ENCODE measurements at places on chromosomes 2 and 18.
A peak's percentile ranks its signal among the peaks of the same experiment; 100 is the strongest.

GRCh38 chr2:18117592-18117991 lies 239.1 kb downstream of the KCNS3 start:
- DNase-seq = no peak

GRCh38 chr18:45861926-45862325 lies 36.5 kb downstream of the SIGLEC15 start:
- DNase-seq = no peak

- DNase-seq = no peak
These were observed 889.1 kb upstream of the ZEB2 start for GRCh38 chr2:145408980-145409379.

DNA sequence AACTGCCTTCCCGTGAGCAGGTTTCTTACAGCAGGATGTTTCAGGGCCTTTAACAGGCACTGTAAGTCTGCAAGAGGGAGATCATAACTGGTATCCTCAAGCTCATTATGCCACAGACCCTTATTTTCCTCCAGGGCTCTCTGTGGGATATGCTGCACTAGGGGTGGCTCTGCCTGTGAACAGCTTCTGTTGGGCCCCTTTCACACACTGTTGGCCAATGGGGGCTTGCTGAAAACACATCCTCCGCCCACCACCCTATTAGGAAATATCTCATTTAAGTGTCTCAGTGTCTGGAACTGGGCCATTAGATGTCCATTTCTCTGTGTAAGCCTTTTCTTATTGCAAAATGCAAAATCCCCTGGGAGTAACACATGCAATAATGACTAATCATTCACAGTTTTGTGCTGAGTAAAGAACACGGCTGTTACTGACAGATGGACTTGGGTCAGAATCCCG lies 414.3 kb upstream of the HS6ST1 start:
- DNase-seq = no peak

DNA sequence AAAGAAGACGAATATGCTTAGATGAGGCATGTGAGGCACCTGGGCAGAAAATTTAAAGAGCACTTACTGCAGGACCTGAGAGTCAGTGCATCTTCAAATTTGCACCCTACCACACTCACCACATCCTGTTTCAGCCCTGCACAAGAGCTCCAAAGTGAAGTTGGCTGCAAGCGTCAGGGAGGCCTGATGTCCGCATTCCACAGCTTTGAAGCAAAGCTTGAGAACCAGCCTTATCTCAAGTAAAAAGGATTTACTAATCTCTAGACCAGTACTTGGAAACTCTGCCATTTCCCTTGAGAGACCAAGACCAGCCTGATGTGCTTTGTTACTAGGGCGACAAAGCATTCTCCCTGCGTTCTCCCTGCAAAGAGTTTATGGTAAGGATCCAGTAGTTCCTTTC lies 3.4 kb upstream of the ASNSD1 start:
- no peak for DNase-seq

GRCh38 chr2:209321076-209321475 lies 102.8 kb upstream of the MAP2 start:
- DNase-seq = no peak

GRCh38 chr2:44582363-44583008 lies 220.7 kb downstream of the CAMKMT start:
- DNase-seq = no peak

- no peak for DNase-seq
These were observed 360.5 kb upstream of the RGPD4 start for GRCh38 chr2:107466241-107466640.

- no peak for DNase-seq
These were observed 43.7 kb downstream of the POU3F3 start for GRCh38 chr2:104897515-104898184.

DNA sequence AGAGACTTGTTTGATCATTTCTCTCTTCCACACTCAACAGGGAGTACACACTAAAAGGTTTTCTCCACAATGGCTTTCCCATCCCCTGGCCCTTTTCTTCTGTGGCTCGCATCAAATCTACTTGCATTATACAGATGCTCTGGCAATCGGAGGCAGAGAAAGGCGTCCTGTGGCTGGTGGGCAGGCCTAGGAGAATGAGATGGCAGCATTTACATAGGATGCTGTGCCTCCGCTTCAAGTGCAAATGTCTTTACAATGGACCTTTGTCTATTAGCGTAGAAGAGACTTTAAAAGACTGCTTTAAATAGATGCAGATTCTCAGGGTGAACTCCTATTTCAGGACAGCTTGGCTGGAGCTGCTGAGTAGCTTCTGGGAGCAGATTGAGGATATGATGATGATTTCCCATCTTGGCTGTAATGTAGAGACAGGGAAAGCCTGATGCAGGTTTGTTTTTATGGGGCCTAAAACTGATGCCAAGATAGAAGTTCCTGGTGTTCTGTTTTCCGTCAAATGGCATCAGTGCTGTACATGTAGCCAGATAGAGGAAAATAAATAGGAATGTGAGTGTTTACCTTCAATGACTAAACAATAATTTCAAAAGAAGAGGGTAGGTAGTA lies 423.4 kb downstream of the RND3 start:
- DNase-seq = no peak

DNA sequence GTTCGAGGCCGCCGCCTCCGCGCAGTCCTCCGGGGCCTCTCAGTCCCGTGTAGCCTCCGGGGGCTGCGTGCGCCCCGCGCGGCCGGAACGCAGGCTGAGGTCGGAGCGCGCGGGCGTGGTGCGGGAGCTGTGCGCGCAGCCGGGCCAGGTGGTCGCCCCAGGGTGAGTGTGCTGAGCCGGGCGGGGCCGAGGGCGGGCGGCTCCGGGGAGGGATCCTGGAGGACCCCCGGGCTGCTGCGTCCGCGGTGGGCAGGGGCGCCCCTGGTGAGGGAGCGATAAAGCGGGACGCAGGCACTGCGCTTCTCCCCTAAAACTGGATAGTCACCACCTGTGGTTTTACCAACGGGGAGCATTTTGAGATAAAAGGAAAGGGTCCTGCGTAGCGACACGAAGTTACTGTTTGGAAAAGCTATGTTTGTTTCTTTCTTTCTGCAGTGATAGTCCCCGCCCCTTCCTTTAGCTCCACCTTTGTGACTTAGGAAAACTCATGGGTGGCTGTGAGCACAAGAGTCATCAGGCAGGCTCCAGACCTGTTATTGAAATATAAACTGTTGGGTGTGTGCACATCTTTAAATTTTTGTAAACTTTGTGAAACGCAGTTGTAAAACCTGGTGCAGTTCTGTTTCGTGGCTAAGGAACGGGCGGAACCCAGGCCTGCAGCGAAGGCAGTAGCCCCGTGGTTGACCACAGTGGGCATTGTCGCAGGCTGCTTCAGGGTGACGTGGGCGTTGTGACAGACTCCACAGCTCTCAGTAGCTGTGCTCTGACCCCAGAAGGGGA lies 687 bp downstream of the CTDP1 start:
- DNase-seq = peak; percentile 62

DNA sequence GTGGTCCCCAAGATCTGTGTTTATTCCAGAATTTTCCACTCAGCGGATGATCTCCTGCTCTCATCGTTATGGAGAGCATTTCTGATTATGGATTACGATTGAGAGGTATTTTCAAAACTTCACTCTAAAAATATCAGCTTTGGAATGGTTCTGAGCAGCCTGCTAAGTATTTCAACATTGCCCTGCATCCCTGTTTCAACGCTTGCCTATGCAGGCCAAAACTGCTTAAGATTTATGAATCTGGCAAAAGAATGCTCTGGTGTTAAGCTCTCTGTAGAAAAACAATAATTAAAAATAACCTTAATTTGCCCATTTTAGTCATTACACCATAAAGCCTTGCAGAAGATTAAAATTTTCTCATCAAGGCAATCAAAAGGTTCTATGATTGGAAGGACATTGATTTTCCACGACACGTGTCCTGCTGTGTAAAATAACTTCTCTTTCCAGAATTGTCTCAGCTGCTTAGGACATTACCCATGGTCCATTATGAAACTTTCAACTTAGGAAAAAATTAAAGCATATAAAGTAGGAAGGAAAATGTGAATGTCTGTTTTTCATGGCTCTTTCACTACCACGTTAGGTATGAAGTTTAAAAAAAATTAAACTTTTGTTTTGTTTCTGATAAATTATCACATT lies 229.9 kb downstream of the ACKR3 start:
- no peak for DNase-seq

DNA sequence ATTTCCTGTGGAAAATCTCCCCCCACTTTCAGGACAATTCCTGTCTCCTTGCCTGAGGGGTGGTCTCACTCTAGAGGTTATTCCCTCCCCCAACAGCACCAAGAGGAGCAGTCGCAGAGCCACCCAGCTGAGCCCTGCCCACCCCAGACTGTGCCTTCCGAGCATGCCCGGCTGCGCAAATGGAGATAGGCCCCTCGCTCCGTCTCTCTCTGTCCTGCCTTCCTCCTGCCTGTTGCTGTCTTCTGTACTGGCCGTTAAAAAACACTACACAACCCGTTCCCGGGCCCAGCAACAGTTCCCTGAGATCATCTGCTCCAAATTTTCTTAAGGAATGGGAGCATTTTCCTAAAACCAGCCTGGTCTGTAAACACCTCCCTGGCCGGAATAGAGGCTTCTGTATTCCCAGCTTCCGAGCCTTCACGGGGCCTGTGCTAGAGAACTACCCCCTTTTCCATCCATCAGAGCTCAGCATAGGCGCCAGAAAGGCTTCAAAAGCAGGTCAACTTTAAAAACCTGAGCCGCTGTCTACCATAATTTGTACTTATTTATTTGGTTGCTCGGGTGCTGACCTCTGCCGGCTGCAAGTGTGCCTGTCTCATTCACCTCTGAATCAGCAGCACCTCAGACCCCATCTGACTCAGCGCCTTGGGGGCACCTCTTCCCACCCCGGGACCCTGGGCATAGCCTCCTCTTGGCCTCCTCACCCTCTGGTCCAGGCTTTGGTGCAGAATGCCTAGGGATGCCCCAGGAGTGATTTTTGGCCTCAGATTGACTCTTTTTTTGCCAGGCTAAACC lies 159.4 kb downstream of the PXDN start:
- no peak for DNase-seq

DNA sequence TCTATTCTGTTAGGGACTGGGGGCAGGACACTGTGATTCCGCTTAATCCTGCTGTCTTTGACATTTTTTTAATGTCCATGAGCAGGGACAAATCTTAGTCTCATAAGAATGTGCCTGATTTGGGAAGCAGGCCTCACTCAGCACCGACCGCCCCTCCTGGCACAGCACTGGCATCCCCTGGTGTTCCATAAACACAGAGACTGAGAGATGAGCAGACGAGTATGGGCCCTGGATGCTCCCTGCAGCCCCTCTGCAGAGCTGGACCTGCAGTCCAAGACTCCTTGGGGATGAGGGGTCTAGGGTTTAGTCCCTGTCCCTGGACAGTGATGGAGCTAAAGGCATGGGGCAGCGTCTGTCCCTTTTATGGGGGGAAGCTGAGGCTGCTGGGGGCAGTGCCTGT lies 81.6 kb downstream of the NDUFA10 start:
- no peak for DNase-seq

- DNase-seq = no peak
These were observed 170.7 kb downstream of the DIS3L2 start for GRCh38 chr2:232132181-232132580.

- no peak for DNase-seq
These were observed 44.0 kb upstream of the UBE2F start for GRCh38 chr2:237922641-237923361.

DNA sequence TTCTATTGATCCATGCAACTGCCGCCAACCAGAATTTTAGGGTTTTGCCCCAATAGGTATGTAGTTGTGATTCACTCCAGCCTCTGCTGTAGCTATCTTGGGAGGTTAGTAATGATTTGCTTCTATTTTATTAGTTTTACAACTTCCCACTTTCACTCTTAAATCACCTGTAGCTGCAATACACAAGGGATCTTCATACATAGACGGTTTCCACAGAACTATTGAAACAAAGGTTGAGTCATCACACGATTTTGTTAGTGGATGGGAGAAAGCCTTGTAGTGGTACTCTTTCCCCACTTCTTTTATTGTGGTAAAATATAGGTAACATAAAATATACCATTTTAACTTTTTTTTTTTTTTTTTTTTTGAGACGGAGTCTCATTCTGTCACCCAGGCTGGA lies 104.2 kb upstream of the SPRED2 start:
- DNase-seq = no peak

- no peak for DNase-seq
These were observed 152.2 kb upstream of the CRIM1 start for GRCh38 chr2:36203366-36203765.

DNA sequence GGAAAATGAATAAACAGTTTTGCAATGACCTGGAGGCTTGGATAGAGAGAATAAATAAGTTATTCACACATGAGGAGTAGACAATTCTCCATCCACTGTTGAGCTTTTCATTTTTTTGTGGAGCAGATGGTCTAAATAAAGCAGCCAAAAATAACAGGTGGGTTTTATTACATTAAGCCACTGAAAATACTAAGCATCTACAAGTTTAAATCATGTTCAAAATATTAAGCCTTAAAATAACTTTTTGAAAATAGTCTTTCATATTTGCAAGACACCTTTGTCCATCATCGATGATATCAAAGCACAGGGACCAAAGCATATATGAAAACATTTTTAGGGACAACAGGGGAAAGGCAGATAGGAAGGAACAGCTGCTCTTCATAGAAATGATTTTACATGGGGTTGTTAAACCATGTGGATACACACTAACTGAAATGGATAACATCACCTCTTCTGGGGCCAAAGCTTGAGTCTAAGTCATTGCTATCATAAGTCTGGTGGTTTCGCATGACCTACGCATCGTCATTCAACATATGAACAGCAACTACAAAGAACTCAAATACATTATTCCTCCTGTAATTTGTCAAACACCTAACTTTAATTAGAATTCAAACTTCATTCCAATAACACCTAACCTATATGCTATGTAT lies 197.6 kb upstream of the CHST9 start:
- no peak for DNase-seq

GRCh38 chr18:7953095-7953958 lies 386.2 kb downstream of the PTPRM start:
- no peak for DNase-seq

GRCh38 chr2:23445450-23445868 lies 60.5 kb downstream of the KLHL29 start:
- no peak for DNase-seq

DNA sequence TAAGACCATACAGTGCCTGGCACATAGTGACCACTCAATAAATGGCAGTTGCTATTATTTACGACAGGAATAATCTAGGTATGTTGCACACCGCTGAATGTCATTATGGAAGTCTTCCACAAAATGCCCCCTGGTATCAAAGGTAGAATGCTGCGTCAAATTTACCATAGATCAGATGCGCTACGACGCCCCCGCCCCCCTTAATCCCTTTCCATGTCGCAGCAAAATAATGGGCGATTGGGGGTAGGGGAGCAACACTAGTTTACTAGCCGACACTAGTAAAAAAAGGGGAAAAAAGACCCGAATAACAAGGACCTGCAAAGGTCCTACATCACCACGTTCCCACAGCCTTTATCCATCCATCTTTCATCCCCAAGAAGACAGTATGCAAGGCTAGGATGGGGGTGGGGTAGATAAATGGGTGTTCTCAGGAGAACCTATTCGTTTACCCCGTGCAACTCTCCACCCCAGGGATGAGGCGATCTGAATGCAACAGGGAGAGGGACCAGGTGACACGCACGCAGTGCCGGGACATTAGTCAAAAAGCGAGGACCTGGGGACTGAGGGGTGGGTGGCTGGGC lies 455 bp downstream of the PREPL start:
- no peak for DNase-seq

DNA sequence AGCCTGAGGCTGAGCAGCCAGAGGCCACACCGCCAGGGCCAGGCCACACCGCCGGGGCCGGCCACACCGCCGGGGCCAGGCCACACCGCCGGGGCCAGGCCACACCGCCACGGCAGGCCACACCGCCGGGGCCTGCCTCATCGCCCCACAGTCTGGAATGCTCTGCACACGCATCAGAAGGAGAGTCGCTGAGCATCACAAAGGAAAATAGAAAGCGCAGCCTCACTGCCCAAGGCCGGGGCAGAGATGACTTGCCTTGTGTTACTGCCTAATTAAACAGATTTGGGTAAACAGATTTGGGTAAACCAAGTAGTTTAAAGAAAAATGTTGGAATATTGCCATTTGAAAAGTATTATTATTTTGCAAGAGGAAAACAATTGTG lies 10.4 kb upstream of the NFATC1 start:
- DNase-seq = no peak
